ENCODE measurements at places on chromosomes 12 and 14. TPM values are rescaled to one million over a fixed set of nuclear protein-coding genes. Genes with fewer than 3 reads are reported as not detected.

The OLR1 gene
- total RNA-seq: not detected

The GALNT16 gene
- total RNA-seq: 0.30 TPM

The PTPRQ gene
- not detected for total RNA-seq

The SERPINA3 gene
- 0.61 TPM for total RNA-seq

The KLC1 gene
- 145 TPM for total RNA-seq

The GMFB gene
- 56.5 TPM for total RNA-seq

The MAPK1IP1L gene
- total RNA-seq: 16.7 TPM

The IL22 gene
- not detected for total RNA-seq

The FOXG1 gene
- not detected for total RNA-seq
